ENCODE measurements at places on chromosomes 3 and 15.

GRCh38 chr3:196537319-196537984 lies 22.3 kb upstream of the SMCO1 start:
- DNase-seq = no peak

GRCh38 chr15:48392356-48392755 lies 61.1 kb downstream of the DUT start:
- DNase-seq = no peak

DNA sequence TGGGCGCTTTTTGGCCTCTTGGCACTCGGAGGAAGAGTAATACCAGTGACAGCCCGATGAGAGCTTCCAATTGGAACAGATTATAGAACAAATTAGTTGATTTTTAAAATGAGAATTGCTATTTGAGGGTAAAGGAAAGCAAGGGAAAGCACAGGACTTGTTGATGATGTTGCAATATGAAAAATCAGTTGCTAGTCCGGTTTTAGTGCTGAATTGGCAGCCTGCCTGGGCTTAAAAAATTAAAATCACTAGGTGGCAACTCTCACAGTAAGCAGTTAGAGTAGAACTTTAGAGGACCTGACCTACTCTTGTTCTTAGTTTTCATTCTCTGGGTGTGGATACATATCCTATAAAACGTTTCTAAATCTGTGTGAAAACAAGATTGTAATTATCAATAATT lies 2.1 kb upstream of the SCAANT1 start:
- DNase-seq = no peak

GRCh38 chr3:62329971-62330370 lies 43.4 kb downstream of the FEZF2 start:
- no peak for DNase-seq

GRCh38 chr3:159637883-159638542 lies 350.6 kb upstream of the IL12A start:
- DNase-seq = no peak
